ENCODE measurements at places on chromosomes 4 and X.

DNA sequence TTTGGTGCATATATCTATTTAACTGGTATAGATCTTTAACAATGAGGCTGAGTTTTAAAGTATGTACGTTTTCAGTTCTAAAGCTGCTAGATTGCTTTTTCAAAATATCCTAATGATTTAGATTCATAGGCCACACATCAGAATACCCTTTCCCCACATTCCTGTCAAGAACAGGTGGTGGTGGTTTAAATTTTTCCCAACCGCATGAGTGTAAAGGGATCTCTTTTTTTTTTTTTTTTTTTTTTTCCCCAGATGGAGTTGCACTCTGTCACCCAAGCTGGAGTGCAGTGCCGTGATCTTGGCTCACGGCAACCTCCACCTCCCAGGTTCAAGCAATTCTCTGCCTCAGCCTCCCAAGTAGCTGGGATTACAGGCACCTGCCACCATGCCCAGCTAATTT lies 28.0 kb downstream of the NUP54 start:
- DNase-seq: no peak

- no peak for DNase-seq
These were observed 37.7 kb downstream of the JADE1 start for GRCh38 chr4:128847082-128847724.

DNA sequence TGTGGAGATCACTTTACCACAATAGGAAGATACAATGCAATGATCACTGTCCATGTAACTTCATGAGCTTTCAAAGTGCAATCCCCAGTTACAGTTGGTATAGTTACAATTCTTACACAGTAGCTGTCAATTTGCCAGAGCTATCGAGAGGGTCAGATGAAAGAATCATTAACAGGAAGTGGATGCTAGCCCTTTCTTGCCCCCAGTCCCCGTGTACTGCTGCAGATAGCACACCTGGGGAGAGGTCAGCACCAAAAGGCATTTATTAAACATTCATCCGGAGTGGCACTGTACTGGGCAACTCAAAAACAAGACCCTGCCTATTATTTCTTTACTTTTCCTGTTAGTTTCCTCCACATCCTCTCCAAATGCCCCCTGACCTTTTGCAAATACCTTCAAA lies 47.7 kb downstream of the SOD3 start:
- DNase-seq: no peak

- peak; percentile 10 for DNase-seq
These were observed 33.0 kb downstream of the PLAC1 start for GRCh38 chrX:134625315-134625718.

- DNase-seq: no peak
These were observed 702.6 kb downstream of the CENPC start for GRCh38 chr4:66842724-66843088.

DNA sequence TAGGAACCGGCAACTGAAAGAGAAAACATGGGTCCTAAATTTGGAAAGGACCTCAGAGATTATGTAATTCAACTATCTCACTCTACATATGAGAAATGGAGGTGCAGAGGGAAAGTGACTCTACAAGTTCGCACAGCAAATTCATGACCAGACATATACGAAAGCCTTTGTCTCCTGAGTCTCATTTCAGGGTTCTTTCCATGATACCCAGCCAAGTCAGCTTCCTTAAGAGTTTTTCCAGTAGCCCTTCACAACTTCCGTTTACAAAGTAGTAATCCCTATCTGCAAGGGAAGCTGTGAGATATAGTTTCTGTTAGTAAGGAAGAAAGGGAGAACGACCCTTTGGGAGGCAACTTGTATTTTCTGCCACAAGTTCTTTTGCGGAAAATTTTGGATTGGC lies 110.6 kb downstream of the TEX13A start:
- DNase-seq: no peak

GRCh38 chrX:12080265-12080664 lies 58.0 kb upstream of the FRMPD4 start:
- peak; percentile 11 for DNase-seq

DNA sequence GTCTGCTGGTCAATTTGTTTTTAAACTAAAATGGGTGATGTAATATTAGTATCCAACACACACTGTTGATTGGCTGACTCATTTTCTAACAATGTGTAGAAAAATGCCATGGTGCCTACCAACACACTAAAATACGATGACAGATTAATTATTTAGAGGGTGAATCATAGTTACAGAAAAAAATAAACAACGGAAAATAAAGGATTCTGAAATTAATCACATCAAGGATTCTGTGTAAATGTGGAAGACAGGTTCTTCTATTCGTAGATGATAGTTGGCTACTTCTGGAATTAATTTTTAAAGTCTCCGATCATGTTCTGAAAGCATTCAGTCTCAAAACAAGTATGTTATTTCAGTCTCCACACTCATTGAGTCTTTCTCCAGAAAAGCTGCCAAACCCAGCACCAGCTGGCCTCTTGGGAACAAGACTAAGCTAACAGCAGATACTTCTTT lies 8.2 kb upstream of the IQCM start:
- no peak for DNase-seq

DNA sequence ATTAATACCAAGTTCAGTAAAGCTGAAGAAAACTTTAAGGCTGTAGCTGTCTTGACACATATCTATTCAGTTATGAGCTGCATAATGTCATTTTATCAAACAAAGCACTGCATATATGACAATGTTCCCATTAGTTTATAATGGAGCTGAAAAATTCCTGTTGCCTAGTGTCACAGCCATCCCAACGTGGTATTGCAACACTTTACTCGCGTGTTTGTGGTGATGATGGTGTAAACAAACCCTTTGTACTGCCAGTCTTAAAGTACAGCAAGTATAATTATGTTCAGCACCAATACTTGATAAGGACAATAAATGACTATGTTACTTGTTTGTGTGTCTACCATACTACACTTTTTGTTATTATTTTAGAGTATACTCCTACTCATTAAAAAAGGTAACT lies 1415.6 kb upstream of the PCDH7 start:
- DNase-seq: no peak

GRCh38 chr4:122195718-122196117 lies 43.6 kb downstream of the BLTP1 start:
- DNase-seq: peak; percentile 35

GRCh38 chrX:140510895-140511295 lies 6.0 kb upstream of the SOX3 start:
- DNase-seq: no peak

DNA sequence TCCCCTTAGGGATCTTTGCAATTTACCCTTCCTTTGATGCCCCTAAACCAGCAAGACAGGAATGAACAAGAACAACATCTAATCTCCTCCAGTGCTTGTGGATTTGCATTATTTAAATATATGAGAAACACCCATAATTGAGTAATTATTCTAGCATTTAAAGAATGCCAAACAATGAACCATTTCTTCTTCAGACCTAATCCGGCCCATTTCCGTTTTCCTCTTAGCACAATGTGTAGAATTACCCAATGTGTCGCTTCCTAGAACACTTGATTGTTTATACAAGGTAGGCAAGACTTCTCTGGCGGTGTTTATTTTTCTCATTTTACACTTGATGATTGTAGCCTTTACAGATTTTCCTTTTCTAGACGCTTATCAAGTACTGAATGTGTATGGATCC lies 43.5 kb downstream of the CLDN34 start:
- DNase-seq: no peak

DNA sequence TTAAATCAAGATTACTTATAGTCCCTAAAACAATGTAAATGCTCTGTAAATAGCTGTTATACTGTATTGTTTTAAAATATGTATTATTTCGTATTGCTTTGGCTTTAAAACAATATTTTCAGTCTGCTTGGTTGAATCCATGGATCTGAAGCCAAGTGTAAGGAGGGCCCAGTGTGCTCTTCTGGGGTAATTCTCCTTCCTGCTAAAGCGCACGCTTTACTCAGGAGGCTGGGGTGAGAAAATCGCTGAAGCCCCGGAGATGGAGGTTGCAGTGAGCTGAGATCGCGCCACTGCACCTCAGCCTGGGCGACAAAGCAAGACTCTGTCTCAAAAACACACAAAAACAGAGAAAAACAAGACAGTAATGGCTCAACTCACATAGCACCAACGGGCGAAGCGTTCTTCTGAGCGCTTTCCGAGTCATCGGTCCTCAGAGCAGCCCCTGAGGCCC lies 391 bp upstream of the IDUA start:
- no peak for DNase-seq

DNA sequence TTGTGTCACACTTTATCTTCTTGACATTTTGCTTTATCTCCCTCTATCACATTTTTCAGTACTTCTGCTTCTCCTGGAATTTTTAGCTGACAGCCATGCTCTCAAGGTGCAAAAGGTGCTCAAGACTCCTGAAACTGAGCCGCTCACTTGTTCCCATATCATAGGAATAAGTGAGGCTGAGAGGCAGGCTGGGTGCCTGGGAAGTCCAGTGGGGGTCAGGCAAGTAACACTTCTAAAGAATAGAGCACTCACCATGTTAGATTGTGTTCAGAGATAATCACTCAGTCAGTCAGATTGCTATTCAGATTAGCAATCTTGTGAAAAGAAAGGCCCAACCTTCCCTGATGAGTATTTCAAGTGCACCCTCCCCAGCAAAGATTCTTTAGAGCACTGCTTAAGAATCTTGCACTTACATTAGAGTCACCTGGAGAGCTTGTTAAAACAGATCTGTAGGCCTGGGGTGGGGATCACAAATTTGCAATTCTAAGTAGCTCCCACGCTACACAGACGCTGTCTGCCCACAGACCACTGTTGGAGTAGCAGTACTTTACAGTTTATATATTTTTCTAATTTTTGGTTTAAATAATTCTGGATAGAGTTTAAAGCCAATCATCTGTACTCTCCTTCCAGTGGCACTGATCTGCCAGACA lies 23.1 kb upstream of the LRAT start:
- no peak for DNase-seq

DNA sequence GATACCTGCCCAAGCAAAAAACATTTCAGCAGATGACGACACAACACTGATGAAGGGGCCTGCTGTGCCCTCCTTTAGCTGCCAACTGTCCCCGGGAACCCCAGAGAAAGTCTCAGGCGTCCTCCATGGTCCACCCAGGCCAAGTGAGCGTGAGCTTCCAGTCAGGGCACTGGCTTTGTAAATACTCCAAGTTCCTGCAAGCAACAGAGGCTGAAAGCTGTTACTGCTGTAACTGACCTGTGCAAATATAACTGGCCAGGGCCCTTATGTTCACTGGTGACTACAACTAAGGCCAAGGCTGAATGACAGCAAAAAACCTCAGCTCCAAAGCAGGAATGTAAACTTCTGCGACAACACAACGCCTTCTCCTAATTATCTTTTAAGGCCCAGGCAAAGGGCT lies 8.2 kb downstream of the WDR1 start:
- DNase-seq: no peak

GRCh38 chr4:10053635-10054453 lies 32.5 kb upstream of the SLC2A9 start:
- DNase-seq: no peak

DNA sequence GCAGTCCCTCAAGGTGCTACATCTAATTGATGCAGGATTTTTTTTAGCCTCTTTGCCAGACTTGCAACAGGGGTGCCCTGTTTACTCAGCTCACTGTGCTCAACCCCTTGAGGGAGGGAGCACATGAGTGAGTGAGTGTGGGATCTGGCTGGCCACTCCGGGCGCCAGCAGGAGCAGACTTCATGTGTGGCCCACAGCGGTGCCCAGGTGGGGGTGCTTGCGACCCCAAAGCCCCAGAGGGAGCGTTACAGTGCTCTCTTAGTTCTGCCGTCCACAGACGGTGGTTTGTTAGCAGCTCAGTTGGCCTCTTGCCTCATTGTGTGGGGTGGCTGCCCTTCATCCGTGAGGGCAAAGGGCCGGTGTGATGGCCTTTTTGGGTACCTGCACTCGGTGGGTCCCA lies 81.6 kb upstream of the MYOZ2 start:
- DNase-seq: no peak

DNA sequence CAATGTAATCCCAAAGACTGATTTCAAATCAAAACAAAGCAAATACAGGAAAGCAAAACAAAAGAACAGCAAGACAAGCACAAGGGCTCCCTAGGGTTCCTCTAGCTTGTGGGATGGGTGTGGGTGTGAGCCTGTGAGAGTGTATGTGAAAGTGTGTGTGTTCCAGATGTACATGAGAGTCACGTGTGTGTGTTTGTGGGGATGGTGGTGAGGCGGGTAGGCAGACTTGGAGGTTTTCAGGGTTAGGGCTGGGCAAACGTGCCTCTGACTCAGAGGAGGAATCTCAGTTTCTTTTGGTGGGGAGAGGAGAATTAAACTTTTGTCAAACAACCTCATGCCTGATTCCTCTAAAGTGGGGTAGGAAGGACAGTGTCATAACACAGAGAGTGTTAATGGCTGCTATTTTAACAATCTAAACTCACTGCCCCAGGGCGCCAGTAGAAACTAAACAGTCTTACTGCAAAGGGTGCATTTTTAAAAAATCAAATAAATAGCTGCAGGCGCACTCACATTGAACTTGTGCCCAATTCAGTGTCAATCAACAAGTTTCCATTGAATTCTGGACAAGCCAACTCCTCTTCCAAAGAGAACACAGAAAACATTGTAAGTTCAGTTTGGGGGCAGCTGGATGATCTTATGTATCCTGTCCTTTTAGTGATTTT lies 51.8 kb downstream of the CHRDL1 start:
- no peak for DNase-seq

- no peak for DNase-seq
These were observed 577.9 kb downstream of the PPARGC1A start for GRCh38 chr4:23311983-23312382.

- DNase-seq: no peak
These were observed 9.1 kb downstream of the QDPR start for GRCh38 chr4:17502756-17503155.

DNA sequence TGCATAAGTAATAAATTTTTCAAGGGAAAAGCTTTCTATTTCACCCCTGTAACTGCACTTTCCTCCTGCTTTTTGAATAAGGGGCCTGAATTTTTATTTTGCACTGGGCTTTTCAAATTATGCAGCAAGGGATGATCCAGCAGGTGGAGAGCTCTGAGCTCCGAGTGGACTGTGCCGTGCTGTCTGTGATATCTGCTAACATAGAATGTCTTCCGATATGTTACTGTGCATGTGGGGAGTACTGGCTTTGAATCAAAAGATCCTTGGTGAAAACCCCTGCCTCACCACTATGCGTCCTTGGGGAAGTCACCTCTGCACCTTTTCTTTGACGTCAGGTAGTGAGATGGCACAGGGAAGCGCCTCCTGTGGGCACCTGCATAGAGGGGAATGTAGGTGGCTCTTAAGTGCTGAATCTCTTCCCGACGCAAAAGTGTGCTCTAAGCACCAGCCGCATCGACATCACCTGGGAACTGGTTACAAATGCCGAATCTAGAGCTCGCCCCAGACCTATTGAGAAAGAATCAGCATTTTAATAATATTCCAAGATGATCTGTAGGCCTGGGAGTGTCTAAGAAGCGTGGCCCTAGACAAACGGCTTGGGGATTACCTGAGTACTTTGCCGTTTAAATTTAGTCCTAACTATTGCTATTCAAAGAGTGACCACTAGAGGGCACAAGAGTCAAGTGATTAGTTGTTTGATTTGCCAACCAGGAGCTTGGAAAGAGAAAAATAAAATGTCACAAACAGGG lies 19.2 kb upstream of the WFS1 start:
- DNase-seq: peak; percentile 76

- DNase-seq: no peak
These were observed 237.0 kb downstream of the SCFD2 start for GRCh38 chr4:53128706-53129357.

GRCh38 chr4:145489556-145489955 lies 7.9 kb downstream of the SMAD1 start:
- DNase-seq: no peak

Measured in activated CD4-positive, alpha-beta T cell treated with anti-CD3 and anti-CD28 coated beads, Interleukin-2, Interleukin-4, amounts not matched to agents 100 ng/mL and 50 ng/mL, durations not matched to agents 16 hours and 8 hours (primary cell).